Activated CD4-positive, alpha-beta T cell treated with anti-CD3 and anti-CD28 coated beads for 1 hour (primary cell): ENCODE measurements at places on chromosomes 16 and 17.

GRCh38 chr17:16818821-16819683, 129.0 kb downstream of the CCDC144A start:
- DNase-seq, result no peak

DNA sequence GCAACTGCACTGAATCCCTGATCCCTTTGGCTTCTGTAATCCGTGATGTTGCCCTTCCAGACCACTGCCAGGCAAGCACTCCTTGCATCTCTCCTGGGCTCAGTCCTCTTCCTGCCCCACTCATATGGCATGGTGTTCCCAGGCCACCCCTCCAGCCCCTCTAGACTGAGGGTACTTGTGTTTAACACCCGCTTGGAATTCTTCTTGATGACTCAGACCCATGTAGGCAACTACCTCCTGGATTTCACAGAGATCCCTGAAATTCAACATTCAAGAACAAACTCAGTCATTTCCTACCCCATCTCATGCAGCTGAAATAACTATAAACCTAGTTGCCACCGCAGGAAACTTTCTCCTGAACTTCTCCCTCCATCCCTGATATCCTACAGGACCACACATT, 541.9 kb upstream of the CDH11 start:
- DNase-seq, result no peak

- no peak for DNase-seq
Observed at GRCh38 chr16:61295311-61295710, 740.9 kb downstream of the CDH8 start.

DNA sequence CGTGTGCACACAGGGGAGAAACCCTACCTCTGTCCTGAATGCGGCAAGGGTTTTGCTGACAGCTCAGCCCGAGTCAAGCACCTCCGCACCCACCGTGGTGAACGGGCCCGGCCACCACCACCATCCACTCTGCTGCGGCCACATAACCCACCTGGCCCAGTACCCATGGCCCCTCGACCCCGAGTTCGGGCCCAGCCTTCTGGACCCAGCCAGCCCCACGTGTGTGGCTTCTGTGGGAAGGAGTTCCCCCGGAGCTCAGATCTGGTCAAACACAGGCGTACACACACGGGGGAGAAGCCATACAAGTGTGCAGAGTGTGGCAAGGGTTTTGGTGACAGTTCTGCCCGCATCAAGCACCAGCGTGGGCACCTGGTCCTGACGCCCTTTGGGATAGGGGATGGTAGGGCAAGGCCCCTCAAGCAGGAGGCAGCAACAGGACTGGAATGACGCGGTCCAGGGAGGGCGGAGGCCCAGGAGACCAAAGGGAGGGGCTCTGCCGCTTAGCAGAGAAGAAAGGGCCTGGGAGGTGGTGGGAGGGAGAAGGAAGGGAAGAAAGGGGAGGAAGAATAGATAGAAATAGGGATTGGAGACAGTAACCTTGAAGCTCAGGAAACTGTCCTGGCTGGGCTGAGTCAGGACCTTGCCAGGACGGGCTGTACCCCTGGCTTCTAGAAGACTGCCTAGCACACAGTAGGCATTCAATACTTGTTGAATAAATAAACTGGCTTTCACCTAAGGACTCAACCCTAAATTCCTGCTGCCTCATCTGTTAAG, 3.6 kb downstream of the ZNF48 start:
- no peak for DNase-seq

- DNase-seq, result no peak
Observed at GRCh38 chr17:18006495-18007239, 32.3 kb downstream of the ATPAF2 start.

DNA sequence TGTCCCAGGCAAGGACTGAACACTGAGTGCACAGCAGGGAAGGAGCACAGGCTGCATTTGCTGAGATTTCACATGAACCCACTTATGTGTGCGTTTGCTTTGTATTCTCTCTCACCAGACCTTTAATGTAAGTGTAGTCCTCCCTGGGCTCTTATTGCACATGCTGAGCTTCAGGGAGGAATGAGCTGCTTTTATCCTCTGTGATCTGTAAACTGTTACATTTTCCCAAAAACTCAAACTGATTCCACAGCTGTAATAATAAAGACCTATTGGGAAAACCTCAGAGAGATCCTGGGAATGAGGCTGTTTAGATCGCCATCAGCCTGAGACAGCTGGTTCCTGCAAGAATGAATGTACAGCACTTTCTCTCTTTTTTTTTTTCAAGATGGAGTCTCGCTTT, 53.6 kb upstream of the ADORA2B start:
- no peak for DNase-seq

DNA sequence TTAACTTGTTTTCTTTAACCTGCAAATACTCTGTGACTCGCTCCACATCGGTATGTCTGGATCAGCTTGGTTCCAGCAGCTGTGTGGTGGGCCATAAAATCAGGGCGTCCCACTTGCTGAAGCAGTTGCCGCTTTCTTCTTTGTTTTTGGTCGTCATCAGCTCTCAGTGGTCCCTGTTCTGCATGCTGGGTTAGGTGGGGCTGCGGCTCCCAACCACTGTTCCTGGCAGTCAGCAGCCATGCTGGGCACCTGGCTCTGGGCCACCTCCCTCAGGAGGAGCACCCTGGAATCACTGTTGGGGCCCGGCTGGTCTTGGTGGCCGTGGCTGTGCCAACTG, 23.0 kb downstream of the MGRN1 start:
- no peak for DNase-seq

DNA sequence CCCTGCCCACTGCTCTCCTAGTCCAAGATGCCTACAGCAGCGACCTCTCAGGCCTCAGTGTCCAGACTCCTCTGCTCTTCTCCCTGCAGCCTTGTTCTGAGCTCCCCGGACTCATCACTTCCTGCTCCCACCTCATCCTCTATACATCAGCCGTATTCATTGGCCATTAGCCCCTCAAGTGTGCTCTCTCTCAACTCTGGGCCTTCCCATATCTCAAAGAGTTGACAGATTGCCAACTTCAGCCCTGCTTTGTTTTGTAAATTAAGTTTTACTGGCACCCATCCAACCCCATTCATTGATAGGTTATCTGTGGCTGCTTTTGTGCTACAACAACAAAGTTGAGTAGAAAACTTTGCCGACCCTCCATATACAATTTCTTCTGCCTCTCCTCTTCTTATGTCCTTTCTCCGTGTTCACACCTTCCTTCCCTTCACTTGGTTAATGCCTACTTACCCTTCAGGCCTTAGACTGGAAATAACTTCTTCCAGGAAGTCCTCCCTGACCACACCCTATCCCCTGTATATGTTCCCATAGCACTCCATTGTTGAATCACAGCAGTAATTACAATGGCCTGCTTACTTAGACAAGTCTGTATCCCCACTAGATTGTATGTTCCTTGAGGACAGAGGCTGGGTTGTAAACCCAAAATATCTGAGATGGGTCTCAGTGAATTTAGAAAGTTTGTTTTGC, 63.4 kb upstream of the TANC2 start:
- no peak for DNase-seq

DNA sequence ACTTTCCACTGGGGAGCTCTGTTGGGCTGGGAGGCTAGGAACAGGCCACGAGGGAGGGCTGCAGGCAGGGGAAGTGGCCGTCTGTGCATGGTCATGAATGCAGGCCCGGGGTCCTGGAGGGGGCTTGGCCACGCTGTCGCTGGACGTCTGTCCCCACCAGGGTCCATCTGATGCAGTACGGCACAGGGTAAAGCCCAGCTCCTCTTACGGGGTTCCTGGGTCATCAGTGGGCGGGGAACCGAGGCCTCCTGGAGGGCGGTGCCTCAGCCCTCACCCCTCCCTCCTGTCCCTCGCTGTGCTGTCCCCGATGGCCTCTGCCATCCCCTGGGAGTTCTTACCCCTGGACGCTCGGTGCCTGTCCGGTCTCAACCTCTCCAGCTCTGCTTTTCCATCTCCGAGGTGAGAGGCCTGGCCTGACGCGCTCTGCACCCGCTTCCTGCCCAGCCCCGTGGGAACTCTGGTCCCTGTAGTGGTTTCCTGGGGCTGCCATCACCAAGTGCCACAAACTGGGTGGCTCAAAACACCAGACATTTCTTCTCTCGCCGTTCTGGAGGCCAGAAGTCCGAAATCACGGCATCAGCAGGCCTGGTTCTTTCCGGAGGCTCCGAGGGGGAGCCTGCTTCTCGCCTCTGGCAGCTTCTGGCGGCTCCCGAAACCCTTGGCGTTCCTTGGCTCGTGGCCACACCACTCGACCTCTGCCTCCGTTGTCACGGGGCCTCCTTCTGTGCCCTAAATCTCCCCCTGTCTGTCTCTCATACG, 182.8 kb downstream of the SEC14L1 start:
- no peak for DNase-seq

DNA sequence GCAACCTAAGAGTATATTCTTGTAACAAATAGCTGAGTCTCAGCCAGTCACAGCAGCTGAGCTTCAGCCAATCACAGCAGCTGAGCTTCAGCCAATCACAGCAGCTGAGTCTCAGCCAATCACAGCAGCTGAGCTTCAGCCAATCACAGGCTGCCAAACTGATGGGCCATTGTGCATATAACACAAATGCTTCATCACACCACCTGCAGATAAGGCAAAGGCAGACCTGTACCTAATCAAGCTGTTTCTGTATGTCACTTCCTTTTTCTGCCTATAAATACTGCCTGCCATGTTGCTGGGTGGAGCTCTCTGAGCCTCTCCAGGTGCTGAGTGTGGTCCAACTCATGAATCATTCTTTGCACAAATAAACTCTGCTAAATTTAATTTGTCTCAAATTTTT, 19.9 kb downstream of the MYH13 start:
- DNase-seq, result no peak

GRCh38 chr17:29838961-29839360, 91.1 kb downstream of the SSH2 start:
- DNase-seq, result no peak

GRCh38 chr17:8222380-8222629, 11.9 kb upstream of the AURKB start:
- DNase-seq, result no peak

GRCh38 chr17:82334622-82335394, 1.2 kb upstream of the SECTM1 start:
- no peak for DNase-seq

DNA sequence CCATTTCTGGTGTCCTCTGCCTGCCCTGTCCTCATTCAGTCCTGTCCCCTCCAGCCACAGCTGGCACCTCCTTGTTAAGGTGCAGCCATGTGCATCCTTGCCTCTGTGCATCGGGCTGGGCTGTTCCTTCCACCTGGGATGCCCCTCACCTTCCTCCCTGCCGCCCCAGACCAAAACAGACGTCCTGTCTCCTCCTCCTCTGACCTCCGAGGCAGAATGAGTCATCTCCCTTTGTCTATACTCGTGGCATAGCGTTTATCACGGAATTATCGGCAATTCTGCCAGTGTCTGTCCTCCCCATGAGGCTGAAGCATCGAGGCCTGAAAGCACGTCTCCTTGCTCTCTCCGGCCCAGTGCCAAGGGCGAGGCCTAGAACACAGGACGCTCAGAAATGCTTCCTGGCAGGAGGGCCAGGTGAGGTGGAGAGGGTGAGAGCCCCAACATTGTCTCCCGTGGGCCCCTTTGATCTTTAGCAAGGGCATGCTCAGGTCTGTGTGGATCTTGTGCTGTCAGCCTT, 4.6 kb downstream of the RAI1 start:
- DNase-seq, result no peak

DNA sequence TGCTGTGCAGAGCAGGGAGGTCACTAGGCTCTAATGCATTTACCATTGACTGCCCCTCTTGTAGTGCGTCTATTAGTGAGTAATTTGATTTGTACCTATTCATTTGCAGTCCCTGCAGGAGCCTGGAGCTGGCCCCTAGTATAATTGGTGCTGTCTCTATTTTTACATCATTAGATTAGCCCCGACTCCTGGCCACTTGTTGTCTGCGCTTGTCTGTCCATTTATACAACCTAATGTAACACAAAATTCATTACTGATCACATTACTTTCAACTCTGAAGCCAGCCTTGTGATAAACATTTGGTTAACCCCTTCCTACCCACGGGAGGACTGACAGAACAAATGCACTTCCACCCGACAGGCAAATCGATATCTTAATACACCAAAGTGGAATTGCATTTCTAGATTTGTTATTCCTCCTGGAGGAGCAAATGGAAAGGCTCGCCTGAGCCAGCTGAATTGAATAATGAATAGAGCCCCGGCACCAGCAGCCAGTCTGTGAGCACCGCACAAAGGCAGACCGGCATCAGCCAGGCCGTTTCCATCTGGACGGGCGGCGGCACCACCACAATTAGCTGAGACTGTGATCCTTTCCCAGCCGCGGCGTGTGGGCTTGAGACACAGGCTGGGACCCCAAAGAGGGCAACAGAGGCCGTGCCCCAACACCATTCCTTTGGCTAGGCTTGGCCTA, 18.7 kb upstream of the TBX2 start:
- DNase-seq, result no peak

- DNase-seq, result no peak
Observed at GRCh38 chr17:73045724-73046123, 46.8 kb downstream of the SLC39A11 start.

DNA sequence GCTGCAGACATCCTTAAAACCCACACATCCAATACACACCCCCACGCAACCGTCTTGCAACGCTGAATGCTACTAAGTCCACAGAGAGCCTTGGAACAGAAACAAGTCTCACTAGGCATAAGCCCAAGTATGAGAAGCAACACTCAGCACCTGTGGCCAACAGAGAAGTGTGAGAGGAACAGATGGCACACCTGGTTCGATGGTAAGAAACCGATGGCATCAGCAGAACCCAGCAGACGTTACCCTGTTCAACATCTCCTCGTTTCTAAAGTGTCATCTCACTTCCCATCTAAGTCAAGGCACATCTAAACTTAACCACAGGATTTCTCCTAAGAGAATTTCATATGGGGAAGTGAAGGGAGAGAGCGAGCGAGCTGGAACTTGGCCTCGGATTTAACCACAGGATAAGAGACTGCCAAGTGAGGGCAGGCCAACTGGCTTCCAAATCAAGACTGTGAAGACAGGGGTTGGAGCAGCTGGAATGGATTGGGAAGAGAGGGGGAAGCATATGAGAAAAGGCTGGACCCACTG, 41.0 kb downstream of the NXPH3 start:
- DNase-seq, result no peak

DNA sequence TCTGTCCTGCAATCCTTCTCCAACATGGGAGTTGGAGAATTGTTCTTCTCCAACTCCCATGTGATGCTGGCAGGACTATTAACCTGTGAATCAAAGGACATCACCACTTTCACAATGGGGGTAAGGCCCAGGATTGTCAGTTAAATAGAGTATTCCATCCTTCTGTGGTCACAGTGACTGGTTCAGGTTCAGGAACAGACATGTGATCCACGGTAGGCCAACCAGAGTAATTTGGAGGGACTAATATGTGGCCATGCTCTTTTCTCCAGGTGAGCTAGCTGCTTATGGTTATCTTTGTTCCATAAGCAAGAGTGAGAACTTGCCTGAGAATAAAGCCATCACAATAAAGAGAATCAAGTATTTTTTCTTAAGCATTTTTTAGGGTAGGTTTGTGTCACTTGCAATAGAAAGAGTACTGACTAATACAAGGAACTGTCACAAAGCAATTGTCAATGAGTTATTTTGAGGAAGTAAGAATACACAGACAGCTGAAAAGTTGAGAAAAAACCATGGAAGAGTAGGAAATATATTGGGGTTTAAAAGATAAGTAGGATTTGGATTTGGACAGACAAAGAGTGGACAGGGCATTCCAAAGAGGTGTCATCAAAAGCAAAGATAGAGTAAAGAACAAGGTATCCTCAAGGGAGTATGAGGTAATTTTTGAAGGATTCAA, 63.4 kb downstream of the BRIP1 start:
- no peak for DNase-seq

- DNase-seq, result no peak
Observed at GRCh38 chr16:10652730-10653590, 41.8 kb downstream of the TEKT5 start.
